ENCODE measurements at places on chromosomes 6 and 20.

GRCh38 chr20:49983123-49983847 lies 505 bp downstream of the SNAI1 start:
- no peak for DNase-seq

DNA sequence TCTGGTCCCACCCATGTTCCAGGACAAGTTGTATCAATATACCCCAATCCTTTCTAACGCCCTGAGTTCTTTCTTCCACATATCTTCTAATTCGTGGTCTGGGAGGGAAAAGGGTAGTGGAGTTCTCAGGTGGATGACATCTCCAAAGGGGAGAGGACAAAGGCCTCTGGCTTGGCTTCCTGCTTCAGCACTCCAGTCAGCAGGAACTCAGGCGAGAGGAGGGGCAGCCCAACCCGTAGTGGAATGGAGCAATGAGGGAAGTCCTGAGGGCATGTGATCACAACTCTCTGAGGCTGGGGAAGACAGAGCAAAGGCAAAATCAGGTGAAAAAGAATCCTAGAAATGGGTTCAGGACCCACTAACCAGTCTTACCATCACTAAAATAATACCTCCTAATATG lies 9.6 kb upstream of the NRM start:
- DNase-seq: no peak

DNA sequence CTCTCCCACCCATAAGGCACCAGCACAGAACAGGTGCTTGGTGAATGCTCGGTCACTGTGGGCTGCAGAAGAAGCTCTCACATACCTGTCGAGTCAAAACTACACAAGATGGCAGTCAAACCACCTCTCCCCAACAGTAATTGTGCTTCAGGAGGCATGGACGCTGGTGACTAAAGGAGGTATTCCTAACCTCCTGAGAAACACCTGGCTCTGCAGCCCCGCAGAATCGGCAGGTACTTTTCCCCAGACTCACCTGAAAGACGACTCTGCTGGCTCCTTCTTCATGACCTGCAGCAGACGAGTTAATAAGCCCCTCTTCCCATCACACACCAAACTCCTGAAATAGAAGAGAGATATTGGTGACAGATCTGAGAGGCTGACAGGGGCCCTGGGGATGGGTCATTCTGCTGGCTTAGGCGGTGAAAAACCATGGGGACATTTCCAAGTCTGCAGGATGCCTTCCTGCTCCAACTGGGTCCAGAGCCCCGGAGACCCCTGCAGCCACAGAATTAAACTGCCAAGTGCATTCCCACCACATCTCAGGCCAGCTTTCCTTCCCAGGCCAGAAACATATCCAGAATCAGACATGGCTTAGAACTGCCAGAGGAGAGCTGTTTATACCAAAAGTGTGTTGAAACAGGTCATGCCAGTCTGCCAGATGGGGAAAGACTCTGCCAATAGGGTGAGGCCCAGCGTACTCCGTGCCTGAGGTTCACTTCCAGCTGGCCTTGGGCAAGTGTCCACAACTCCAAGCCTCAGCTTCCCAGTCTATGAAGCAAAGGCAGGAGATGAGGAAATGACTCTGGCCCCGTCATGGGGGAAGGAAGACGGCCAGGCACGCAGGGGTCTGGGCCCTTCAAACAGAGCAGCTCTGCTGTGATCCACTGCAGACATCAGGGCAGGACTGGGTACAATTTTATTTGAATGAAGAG lies 53.0 kb downstream of the MYH7B start:
- DNase-seq: no peak

DNA sequence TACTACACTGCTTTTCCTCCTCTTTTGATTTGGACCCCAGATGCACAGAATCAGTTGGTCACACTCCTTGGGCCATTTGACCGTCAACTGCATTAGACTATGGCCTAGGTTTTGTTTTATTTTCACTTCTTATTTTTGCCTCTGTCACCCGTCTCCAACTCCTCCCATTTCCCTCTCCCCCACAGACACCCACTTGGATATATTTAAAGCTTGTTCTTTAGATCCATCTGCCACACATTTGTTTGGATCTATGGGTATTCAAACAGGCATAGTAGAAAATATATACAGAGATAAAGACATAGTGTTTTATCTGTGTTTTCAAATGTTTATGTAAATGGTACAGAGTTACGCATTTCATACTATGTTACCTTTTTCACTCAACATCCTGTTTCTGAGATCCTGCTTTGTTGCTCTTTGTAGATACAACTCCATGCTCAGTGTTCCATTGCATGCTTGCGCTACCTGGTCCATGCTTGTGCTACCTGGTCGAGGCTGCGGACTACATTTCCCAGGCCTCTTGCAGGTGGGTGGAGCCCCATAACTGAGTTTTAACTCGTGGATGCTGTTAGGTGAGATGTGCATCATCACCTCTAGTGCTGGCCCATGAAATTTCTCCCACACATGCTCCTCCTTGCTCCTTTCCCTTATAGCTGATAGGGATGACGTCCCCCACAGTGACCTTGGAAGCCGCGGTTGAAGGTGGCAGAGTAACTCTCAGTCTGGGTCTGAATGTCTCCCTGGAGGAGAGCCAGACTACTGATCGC lies 11.5 kb upstream of the PREX1 start:
- no peak for DNase-seq

DNA sequence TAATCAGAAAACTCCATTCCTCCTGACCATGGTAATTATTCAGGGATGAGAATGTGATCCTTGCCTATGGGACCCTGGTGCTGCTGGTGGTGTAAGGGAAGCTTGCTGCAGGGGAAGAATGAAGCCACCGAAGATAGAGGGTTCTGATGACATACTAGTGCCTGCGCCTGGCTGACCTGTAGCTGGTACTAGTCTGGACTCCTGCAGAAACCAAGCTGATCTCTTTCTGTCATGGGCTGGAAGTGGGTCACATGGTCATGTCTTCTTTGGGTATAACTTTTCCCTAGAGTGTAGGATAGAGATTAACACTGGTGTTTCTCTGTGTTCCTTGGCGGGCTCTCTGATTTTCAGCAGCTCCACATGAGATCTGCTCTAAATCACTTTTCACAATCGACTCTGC lies 8.6 kb upstream of the SLC4A11 start:
- DNase-seq: no peak

DNA sequence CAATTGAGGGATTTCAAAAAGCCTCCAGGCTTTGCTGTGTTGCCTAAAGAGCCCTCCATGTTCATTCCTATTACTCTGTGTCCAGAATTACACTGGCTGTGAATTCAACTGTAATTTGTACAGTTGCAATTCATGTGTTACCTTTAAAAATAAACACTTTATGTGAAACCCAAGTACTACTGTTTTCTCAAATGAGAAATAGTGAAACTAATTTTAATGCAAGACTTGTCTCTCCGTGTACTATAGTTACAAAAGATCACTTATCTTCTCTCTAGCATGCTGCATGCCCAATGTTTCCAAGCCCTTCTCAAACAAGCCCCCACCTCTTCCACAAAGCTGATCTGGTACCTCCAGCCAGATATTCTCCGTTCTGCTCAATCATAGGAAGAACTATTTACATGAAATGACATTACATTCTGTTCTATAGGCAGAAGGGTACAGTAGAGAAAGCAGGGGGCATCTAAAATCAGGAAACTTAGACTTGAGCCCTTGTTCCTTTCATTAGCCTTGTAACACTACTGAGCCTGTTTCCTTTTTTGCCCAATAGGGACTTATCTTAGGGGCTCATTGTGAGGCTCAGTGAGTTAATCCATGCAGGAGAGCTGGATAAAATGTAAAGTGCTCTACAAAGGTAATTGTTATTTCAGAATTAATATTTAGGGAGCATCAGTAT lies 12.3 kb upstream of the COL9A1 start:
- no peak for DNase-seq

DNA sequence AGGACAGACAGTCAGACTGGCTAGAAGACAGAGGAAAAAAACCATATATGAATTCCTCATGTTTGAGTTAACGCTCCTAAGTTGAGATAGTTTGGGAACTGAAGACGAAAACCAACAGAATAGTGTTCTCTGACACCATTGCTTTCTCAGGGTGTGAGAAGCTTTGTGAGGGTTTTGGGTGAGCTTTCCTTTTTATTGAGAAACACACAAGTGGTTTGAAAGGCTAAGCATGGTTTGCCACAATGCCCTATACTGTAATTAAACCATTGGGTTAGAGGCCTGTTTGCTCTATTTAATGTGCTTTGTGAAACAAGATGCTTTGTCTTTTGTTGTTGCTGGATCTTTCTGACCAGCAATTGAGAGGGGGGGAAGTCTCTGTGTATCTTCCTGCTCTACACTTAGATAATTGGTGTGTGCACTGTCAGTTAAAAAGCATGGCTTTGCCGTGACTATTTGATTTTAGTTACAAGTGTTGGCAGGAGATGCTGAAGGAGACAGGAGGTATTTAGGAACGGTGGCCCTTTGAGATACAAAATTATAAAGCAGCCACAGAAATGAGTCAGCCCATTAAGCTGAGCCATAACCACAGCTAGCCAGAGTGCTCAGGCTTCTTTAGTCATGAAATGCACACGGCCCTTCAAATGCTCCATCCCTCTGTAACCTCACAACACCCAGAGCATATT lies 273.0 kb upstream of the PREP start:
- no peak for DNase-seq

GRCh38 chr6:127686084-127686483 lies 109.1 kb downstream of the C6orf58 start:
- DNase-seq: no peak

Measured in T follicular helper cell (primary cell).